Activated CD4-positive, alpha-beta T cell treated with anti-CD3 and anti-CD28 coated beads for 24 hours (primary cell): ENCODE measurements at places on chromosomes 13 and 19.

- no peak for DNase-seq
These were observed 33.6 kb downstream of the SBNO2 start for GRCh38 chr19:1140272-1141027.

- no peak for DNase-seq
These were observed 4.4 kb downstream of the CCDC61 start for GRCh38 chr19:45999653-46000121.

DNA sequence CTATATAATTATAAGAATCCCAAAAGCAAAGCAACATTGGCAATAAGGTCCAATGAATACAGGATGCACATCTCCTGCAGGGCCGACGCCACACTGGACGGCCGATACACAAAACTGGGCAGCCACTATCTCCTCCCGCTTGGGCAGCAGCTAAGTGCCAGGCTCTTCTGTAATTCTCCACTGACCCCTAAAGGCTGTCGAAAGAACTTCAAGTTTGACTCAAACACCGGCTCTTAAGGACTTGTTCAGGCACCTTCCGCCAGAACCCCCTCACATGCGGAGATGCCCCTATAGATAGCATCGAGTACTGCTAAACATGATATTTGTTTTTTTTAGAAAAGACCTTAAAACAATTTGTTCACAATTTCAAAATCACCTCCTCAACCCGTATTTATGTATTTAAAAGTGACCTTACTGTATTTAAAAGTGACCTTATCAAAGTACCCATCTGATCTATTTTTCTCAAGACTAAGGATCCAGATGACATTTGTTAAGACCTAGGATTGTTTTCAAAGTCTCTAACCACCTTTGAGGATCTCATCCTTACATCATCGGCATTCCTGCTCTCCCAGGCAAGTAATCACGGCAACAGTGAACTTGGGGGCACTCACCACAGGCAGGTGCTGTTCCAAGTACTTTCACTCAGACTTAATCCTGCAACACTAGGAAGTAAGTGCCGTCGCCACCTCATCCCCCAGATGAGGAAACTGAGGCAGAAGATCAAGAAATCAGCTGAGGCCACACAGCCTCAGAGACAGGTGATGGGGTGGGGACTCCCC, 77.8 kb downstream of the TUBGCP3 start:
- DNase-seq, result no peak

DNA sequence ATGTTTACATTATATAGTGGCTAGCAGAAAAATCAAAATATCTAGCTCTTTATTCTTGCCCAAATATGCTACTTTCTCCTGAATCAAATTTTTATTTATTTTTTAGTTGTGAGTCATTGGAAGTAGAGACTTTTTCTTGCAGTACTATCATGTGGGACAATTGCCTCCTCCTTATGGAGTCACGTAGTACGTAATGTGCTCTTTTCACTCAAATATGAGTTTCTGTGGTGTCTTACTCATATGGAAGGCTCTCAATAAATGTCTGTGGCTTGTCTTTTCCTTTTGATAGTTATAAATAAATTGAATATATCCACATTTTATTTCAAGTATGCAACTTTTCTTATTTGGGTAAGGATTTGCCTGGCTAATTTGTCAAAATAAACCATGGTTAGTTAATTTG, 1411.0 kb upstream of the SLC10A2 start:
- no peak for DNase-seq

DNA sequence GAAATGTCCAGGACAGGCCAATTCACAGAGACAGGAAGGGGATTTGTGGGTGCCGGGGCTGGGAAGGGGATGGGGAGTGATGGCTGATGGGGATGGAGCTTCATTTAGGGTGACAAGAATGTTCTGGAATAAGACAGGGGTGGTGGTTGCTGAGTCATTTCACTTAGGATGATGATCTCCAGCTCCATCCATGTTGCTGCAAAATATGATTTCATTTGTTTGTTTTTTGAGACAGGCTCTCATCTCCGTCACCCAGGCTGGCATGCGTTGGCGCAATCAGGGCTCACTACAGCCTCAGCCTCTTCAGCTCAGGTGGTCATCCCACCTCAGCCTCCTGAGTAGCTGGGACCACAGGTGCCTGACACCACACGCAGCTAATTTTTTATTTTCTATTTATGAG, 3.1 kb upstream of the JSRP1 start:
- no peak for DNase-seq

DNA sequence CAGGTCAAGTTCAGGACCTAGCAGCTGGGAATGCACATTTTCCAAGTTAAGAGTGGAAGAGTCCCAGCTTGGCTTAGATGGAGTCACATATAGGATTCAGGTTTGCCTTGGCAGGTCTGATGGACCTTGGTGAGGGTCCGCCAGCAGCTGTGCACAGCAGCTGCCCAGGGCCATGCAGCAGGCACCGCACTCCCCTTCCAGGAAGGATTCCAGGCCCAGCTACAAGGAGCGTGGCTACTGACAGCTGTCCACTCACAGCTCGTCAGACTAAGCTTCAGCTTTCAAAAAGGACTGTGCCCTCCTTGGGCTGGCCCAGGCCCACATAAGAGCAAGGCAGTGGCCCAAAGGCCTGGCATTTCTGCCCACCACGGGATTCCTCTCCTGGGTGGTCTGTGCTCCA, 68.4 kb downstream of the ALOX5AP start:
- DNase-seq, result no peak

- DNase-seq, result no peak
These were observed 1306.9 kb downstream of the UQCRFS1 start for GRCh38 chr19:27906081-27906480.

DNA sequence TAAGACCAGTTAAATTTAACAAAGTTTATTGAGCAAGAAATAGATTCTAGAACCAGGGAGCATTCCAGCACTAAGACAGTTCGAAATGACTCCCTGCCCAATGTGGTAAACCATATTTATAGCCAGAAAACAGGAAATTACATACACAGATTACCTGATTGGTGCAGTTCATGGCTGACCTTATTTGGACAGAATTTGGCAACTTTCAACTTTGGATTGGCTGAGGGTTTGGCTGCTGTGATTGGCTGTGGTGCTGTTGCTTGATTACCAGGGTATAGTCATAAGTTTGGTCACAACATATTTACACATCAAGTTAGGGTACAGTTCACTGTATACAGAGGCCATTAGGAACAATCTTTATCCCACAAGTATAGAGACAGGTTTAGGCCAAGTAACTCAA, 984.8 kb upstream of the MIR17HG start:
- no peak for DNase-seq

DNA sequence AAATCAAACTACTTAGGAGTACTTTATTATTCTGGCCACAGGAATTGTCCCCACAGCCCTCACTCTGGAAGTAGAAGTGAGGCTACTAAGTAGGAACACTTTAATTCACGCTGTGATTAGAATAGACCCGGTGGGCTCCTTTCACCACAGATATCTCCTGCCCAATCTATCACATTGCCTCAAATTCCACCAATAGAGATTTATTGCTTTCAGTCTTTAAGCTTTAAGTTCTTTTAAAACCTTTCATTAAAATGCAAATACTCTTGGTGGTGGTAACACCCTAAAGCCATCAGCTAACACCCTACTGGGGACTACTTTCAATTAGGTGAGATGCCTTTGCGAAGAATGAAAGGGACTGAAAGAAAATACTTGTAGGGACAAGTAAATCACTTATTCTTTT, 181.9 kb downstream of the DACH1 start:
- no peak for DNase-seq

DNA sequence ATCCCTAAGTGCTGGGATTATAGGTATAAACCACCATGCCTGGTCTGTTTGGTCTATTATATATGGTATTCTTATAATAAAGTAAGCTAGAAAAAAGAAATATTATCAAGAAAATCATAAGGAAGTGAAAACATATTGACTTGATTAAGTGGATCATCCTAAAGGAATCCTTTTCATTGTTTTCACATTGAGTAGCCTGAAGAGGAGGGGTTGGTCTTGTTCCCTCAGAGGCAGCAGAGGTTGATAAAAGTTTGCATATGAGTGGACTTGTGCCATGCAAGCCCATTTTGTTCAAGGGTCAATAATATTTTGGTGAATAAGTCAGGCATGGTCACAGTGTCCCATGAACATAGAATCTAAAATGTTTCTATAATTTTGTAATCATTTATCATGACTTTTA, 52.7 kb downstream of the ZNF627 start:
- DNase-seq, result no peak
